ENCODE measurements at places on chromosomes 7 and 10.

DNA sequence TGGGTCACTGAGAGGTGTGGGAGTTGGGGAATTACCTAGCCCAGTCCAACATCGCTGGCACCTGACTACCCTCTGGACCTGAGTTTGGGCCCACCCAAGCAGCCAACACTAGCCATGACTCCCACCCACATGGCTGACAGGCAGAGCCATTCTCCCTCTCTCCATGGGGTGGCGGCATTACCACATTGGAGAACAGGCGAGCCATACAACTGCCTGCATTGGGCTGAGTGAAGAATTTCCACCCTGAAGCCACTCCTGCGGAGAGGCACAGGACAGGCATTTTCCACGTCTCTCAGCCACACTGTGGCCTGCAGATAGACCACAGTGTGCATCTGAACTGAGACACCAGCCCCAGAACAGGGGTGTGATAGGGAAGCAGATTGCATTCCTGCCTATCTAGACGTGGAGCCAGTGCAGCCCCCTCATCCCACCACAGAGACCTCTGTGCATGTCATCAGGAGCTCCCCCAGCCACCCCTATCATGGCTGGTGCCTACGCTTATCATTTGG, 58.2 kb upstream of the ANTXRL start:
- peak; percentile 71 for DNase-seq

DNA sequence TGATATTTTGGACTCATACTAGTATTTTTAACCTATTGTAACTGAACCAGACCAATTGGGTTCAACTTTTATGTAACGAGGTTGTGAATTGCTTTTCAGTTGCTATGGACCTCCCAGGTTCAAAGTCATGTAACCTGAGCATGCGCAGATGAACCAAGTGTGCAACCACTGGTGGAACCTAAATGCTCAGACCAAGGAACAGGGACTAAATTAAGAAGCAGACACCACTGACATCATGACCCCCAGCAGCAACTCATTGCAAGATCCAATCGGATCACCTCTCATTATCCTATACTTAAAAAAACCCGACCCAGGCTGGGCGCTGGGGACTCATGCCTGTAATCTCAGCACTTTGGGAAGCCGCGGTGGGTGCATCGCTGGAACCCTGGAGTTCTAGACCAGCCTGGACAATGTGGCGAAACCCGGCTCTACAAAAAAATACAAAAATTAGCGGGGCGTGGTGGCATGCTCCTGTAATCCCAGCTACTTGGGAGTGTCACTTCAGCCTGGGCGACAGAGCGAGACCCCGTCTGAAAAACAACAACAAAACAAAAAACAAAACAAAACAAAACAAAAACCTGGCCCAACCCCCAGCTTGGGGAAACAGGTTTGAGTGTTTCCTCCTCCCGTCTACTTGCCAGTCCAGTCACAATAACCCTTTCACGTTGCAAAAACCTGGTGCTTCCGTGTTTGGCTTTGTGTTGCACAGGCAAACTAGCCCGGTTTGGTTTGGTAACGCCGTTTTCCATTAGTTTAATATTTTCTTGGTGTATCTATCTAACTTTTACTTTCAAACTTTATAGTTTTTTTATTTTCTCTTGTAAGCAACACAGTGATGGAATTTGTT, 11.3 kb upstream of the ZNF518A start:
- DNase-seq, result no peak

- no peak for DNase-seq
Observed at GRCh38 chr7:16015981-16016380, 329.5 kb upstream of the MEOX2 start.

GRCh38 chr10:29583674-29584073, 51.1 kb downstream of the SVIL start:
- no peak for DNase-seq

GRCh38 chr7:26843705-26844104, 20.7 kb downstream of the SKAP2 start:
- DNase-seq, result no peak

- no peak for DNase-seq
Observed at GRCh38 chr10:7846591-7846990, 28.3 kb downstream of the TAF3 start.

GRCh38 chr7:75878312-75878768, 494 bp upstream of the RHBDD2 start:
- DNase-seq, result no peak

GRCh38 chr7:2196381-2197378, 36.1 kb downstream of the MAD1L1 start:
- no peak for DNase-seq

DNA sequence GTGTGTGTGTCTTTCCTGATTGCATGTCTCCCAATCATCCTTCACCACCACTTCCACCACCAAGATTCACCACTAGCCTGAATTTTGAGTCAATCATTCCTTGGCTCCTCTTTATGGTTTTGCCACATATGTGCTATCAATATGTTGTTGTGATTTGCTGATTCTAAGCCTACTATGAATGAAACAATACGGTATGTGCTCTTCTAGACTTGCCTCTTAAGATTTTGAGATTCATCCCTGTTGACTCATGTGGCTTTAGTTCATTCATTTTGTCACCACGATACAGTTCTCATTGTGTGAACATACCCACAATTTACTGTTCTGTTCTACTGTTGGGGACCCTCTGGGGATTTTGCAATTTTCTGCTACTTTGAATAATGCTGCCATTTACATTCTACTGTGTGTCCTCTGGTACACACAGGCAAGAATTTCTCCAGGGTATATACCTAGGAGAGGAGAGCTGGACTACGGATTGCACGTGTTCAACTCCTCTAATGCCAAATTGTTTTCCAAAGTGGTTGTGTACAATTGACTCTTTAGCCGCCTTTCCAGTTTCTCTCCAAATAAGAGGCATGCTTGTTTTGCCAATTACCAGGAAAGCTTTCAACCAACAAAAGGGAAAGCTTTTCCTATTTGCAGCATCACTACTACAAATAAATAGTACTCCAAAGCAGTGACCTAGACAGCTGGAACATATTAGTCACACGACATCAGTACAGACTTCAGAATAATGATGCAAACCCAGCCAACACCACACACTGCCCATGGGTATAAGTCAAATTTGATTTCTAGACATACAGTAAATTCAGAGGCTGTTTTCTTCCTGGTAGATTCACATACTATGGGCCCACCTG, 30.0 kb downstream of the SGMS1 start:
- no peak for DNase-seq

DNA sequence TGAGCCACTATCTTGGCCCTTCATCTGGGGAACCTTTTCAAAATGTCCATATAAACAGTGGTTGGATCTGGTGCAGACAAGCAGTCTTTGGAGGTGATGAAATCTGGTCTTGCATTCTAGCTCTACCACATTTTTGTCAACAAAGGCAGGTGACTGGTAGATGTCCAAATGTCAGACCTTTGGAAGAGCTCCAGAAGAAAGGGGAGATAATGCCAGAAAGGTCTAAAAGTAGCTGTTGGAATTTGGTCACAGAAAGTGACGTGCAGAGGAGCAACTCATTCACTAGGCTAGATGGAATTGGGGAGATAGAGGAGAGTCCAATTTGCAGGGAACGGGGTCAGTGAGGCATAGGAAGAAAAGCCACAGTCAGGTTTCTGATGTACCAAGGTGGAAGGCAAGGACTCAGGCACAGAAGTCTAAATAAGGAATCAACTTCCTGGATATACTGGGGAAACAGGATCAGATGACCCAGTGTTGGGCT, 36.4 kb upstream of the WAC start:
- DNase-seq, result no peak

DNA sequence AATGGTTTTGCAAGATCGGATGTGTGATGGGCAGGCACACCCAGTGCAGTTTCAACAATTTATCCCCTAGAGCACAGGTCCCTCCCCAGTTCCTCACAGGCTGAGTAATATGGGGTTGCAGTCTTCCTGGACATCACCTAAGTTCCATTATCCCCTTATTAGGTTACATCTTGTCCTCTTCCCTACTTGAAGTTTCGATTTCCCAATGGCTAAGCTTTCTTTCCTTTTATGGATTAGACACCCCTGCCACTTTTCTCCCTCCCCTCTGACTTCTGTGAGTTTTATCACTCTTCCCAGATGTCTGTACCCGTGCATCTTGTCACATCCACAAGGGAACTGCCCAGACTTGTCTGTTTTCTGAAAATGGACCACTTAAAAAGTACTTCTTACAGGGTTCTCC, 2.4 kb upstream of the NIPSNAP2 start:
- DNase-seq, result no peak

GRCh38 chr10:102796407-102797176, 40.6 kb downstream of the CYP17A1 start:
- DNase-seq, result peak; percentile 80

- DNase-seq, result no peak
Observed at GRCh38 chr10:122478971-122479370, 17.6 kb downstream of the HTRA1 start.

DNA sequence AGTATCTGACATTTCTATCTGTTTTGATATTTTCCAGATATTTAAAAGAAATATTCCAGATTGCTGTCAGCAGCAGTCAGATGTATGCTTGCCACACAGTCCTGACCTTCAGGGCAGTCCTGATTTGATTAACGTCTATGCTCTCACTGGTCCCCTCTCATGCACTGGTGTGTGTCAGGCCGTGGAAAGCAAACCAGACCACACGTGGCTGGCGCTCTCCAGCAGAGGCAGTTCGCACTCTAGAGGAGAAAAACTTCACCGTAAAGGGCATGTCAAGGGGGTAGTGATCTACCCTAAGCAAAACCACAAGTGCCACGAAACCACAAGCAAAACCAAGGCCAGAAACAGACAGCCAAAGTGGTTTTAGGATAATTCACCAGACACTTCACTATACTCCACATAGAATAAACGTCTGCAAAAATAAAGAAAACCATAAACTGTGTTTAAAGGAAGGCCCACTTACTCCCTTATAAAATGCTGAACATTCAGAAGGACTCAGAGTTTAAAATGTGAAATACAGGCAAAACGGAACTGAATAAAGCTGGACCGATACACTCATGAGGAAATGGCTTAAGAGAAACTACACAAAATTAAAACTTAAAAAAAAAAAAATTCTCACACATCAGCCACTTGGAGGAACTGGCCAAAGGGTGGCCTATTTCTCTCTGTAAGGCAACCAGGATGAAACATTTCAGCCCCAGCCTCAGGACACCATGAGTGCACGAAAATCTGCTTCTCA, 26.4 kb downstream of the PARP12 start:
- peak; percentile 30 for DNase-seq

DNA sequence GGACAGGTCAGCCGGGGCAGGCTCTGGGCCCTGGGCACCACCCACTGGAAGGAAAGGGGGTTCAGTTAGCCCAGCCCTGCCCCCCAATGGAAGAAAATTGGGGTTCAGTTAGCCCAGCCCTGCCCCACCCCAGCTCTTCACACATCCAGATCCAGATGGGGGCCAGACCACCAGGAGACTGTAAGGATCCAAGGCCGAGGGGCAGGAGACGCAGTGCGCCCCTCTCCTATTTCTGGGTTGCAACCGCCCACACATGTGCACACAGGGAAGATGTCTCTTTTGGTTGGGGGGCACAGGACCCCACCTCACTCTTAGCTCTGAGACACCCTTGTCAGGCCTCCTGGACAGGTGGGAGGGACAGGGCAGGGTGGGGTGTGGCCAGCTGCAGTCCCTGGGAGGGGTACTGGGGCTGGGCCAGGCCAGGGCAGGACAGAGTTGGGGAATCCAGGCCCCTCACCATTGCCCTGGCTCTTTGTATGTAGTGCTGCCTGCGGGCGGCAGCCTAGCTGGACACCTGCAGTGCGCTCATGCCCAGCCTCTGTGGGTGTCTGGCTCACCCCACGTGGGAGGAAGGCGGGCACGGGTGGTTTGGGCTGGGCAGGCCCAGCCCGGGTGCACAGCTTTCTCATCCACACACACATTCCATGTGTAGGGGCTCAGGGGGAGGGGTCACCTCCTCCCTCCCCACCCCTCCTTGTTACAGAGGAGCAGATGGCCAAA, 141.2 kb downstream of the LHPP start:
- DNase-seq, result no peak

DNA sequence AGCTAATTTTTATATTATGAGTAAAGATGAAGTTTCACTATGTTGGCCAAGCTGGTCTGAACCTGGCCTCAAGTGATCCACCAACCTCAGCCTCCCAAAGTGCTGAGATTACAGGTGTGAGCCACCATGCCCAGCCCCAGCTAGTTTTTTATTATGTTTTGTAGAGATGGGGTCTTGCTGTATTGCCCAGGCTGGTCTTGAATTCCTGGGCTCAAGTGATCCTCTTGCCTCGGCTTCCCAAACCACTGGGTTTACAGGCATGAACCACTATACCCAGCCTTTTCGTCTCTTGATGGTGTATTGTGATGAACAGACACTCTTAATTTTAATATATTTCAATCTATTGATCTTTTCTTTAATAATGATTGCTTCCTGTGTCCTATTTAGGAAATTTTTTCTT, 17.7 kb downstream of the RAB19 start:
- no peak for DNase-seq

GRCh38 chr10:128125944-128126764, at the start of gene MKI67:
Gene MKI67 (minus strand): TSS chr10:128126423. CDS start chr10:128125667, 756 bp downstream.
- DNase-seq, result peak; percentile 98

DNA sequence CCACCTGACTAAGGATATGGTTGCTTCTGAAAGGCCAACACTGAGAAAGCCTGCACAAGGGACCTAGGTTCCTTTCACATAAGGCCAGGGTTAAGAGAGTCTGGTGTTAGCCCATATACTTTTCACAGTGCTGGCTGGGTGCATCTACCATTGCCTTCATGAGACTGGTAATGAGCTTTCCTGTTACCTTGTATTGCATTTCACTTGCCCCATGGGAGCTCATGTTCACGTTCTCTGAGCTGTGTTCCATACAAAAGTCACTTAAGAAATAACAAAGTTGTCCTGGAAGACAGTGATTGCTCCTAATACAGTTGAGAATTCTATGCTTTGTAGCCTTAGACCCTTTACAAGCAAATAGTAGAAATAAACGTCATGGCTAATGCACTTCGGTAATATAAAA, 337.8 kb upstream of the TEX47 start:
- no peak for DNase-seq

GRCh38 chr10:3803295-3803926, 18.4 kb upstream of the KLF6 start:
- peak; percentile 80 for DNase-seq

- no peak for DNase-seq
Observed at GRCh38 chr10:15399060-15399661, 28.1 kb upstream of the FAM171A1 start.

DNA sequence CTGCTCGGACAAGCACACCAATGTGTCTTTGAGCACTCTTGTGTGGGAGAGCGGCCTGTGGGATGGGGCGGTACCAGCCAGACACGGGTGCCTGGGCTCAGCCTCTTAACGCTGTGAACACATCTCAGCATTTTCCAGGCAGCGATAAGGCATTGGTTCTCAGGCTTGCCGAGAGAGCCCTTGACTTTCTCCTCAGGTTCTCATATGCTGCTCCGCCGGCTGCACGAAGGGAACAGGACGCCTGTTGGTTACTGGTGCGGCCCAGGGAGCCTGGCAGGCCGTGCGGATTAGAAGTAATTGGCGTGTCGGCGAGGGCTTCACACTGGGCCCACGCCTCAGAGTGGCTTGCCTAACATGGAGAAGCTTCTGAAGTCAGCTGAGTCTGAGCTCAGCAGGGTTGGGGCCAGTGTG, 456.7 kb upstream of the FOXK1 start:
- DNase-seq, result no peak

All from suppressor macrophage treated with lipopolysaccharide for 1 hour (primary cell).